ENCODE measurements at places on chromosomes 16 and 17. TPM values are rescaled to one million over a fixed set of nuclear protein-coding genes. Genes with fewer than 3 reads are reported as not detected.
A peak's percentile ranks its signal among the peaks of the same experiment; 100 is the strongest.

GRCh38 chr17:50267074-50267841, 7.0 kb upstream of the TMEM92 start:
- no peak for ATAC-seq

ANKRD40CL gene
- total RNA-seq = not detected

GRCh38 chr16:71467810-71468209, 5.8 kb upstream of the ZNF23 start:
- peak; percentile 29 for ATAC-seq

DNA sequence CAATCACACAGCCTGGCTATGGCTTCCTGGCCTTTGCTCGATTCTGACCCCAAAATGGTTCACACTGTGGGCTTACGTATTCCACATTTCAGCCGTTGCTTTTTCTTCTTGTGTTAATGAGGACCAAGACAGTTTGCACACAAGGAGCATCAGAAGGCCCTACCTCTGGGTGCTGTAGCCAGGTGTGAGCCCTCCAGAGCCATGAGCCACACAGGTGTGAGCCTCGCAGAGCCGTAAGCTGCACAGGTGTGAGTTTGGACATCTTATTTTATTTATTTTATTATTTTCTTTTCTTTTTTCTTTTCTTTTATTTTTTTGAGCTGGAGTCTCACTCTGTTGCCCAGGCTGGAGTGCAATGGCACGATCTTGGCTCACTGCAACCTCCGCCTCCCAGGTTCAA, 70.6 kb downstream of the LMF1 start:
- peak; percentile 23 for ATAC-seq

DNA sequence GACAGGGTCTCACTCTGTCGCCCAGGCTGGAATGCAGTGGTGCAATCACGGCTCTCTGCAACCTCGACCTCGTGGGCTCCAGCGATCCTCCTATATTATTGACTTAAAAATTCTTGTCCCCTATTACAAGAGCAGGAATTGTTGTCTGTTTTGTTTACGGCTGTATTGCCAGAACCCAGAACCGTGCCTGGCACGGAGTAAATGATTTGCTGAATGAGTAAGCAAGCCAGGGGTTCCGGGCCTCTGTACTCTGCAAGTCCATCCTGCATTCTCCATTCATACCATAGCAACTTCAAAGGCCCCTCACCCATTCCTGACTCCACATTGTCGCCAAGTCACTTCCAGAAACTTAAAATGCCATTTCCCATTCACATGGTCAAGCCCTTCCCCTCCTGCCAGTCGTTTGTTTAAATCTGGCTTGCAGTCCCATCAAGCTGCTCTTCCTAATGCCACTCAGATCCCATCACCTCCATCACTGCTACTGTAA, 6.9 kb downstream of the ADCY9 start:
- no peak for ATAC-seq

DOK4 gene
- total RNA-seq = 25.0 TPM

ABR gene
- total RNA-seq = 94.5 TPM

GRCh38 chr16:16014329-16015224, 65.2 kb downstream of the ABCC1 start:
- no peak for ATAC-seq

ABCA9 gene
- 1.3 TPM for total RNA-seq

GRCh38 chr16:49641250-49641649, 214.7 kb downstream of the ZNF423 start:
- no peak for ATAC-seq

DNA sequence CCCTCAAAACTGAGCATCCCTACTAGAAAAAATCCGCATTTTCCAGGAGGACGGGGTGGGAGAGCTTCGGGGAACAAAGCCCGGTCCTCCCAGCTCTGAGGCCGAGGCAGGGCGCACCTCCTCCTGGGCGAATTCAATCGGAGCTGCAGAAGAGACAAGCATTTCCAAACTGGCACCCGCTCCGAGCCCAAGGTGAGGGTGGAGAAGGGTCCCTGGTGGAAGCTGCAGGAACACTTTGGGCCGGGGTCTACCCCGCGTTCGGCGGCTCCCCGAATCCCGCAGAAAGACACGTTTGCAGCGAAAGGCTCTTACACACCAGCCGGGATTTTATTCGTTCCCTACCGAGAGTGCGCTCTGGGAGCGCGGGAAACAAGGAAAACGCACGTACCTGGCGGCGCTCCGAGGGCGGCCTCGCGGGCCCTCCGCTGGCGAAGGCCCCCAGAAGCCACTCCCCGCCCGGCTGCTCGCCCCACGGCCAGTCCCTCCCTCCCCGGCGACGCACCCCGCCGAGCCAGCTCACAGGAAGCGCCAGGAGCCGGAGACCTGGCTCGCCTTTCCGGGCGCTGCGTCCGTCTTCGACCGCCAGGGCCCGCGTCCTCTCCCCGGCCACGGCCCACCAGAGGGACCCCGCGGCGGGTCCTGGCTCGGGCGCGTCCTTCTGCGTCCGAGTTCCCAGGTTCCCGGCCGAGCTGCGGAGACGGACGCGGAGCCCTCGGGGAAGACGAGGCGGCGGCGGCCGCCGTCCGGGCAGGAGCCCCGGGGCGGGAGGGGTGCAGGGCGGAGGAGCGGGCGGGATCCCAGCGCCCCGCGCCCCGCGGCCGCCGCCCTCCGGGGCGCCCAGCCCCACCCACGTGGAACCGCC, 49.8 kb upstream of the BAHCC1 start:
- ATAC-seq = peak; percentile 70

GRCh38 chr16:64153718-64154117, 968.1 kb downstream of the CDH11 start:
- ATAC-seq = peak; percentile 62

- no peak for ATAC-seq
Measured at GRCh38 chr16:12113523-12114345, 137.2 kb downstream of the SNX29 start.

- no peak for ATAC-seq
Measured at GRCh38 chr16:10548404-10548803, 32.0 kb downstream of the EMP2 start.

KCNJ2 gene
- total RNA-seq = 7.5 TPM

- no peak for ATAC-seq
Measured at GRCh38 chr16:57970970-57971369, at the start of gene CNGB1. TSS of gene CNGB1 (minus strand) at chr16:57971128. CDS start at chr16:57967286, 3,842 bp downstream.

- ATAC-seq = no peak
Measured at GRCh38 chr17:29233301-29233700, 13.4 kb upstream of the CRYBA1 start.

- no peak for ATAC-seq
Measured at GRCh38 chr17:76812263-76812662, 55.9 kb upstream of the MGAT5B start.

DNA sequence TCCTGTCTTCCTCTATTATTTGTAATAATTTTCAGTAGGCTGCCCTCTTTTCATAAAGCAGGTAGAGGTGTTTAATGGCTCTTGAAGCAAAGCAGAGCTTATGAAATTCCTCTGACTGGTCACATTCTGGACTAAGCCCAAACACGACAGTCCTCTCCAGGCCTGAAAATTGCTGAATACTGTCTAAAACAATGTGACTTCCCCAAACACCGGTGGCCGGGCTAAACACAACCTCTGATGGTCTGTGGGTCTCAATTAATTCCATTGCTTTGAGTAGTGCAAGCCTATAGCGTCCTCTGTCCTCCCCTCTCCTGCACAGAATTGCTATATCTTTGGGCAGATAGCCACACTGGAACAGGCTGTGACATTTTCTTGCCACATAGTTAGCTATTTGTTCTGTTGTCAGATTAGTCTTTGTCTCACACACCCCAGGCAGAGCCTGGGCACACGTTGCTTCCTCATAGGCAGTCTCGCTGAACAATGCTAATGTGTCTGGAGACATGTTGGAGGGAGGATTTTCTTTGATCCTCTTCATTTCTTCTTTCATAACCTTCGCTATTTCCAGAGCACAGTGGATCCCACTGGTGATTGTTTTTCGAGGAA, 10.8 kb upstream of the SLFN12L start:
- peak; percentile 71 for ATAC-seq

DNA sequence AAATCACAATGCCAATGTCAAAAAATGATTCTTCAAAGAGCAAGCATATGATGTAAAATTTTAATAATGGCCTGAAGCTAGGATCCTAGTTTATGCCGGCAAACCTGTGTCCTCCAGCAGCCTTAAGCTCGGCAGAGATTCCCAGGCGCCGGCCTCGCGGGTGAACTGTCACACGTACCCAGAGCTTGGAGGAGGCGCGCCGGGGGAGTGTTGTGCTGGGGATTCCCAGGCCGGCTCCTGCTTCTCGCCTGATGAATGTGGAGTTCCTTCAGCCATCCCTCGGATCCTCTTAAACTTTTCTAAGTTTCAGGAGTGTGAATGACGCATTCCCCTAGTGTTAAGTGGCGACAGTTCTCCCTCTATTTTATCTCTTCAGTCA, 19.1 kb upstream of the NTN1 start:
- no peak for ATAC-seq

GRCh38 chr16:85965125-85965524, 66.2 kb downstream of the IRF8 start:
- no peak for ATAC-seq

DNA sequence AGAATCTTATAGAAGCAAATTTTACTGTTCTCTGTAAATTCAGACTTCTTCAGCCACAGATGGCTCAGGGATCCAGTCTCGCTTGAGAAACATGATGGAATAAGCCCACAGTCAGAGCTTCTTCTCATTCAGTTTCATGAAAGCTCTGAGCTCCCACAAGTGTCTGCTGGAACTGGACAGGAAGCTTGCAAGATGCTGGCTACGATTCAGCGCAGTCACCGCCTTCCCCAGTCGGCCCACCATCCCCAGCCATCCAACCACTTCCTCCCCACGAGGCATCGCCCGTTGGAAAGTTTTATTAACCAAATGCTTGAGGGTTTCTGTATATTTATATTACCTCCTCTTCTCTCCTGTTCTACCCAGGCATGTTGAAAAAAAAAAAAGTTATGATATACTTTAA, 171.7 kb downstream of the ZFHX3 start:
- no peak for ATAC-seq

DNA sequence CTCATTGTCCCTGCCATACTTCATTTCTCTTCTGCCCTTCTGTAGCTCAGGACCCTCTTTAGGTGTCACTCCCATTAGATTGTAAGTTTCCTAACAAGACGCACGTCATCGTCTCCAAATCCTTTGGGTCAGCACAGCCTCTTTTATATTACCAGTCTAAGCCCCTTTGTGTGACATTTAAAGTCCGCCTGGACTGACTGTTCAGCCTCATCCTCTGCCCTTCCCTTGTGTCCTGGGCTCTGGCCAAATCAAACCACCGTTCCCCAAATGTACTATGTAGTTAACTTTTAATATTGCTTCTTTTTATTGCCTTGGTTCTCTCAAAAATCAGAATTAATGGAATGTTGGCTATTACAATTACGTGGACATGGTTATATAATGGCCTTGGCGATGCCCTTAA, 38.2 kb downstream of the PITPNC1 start:
- no peak for ATAC-seq

CHST6 gene
- total RNA-seq = 4.6 TPM

GRCh38 chr17:49146620-49147306, 14.2 kb downstream of the B4GALNT2 start:
- ATAC-seq = no peak

DNA sequence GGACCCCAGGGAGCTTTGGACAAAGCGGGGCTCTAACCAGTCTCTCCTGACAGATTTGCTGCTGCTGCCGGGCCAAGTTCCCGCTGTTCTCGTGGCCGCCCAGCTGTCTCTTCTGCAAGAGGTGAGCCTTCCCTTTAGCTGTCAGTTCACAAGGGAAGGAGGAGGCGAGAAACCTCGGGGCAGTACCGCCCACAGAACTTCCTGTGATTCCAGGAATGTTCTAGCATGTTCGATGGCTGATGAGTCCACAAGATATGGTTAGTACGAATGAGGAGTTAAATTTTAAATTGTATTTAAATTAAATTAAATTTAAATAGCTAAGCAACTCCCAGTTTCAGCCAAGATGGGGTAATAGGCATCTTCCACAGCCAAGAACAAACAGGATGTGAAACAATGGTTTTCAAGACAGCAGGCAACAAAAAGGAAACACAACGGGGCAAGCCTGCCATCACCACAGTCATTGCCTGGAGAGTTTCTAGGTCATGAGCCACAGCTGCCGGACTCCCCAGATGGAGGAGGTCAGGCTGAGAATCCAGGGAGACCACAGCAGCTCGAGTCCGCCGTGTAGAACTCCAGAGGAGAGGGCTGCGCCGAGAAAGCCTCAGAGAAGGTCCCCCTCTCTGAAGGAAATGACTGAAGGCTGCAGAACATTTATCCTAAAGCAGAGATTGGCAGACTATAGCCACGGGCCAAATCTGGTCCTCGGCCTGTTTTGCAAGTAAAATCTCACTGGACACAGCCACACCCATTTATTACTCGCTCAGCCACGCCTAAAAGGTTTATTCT, 9.5 kb upstream of the TCF25 start:
- peak; percentile 14 for ATAC-seq

DNA sequence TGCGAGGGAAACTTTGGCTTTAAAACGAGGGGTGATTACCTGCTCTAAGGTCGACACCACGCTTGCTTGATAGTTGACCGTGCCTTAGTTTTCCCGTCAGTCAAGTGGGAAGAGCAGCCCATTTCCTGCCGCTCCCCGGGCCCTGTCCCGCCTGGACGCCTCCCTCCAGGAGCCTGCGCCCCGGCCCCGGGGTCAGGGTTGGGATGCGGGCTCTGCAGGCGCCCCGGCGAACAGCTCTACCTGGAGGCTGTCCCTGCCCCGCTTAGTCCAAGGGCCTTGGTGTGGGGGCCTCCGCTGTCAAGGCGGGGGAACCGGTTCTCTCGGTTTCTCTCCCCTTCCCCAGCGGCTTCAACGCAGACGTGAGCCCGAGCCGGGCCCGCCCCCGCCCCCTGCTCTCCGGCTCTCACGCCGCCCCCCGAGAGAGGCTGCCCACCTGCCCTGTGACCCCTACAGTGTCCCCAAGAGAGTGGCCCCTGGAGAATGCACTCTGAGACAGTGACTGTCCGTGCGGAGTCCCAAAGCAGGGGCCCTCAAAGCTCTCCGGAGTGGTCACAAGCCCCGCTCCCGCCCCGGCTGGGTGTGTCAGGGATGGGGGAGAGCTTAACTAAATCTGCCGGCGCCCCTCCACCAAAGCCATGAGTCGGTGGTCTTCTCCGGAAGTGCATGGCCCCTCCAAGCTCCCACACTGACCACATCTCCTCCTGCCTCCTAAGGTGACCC, 117.4 kb upstream of the SMURF2 start:
- peak; percentile 6 for ATAC-seq

DNA sequence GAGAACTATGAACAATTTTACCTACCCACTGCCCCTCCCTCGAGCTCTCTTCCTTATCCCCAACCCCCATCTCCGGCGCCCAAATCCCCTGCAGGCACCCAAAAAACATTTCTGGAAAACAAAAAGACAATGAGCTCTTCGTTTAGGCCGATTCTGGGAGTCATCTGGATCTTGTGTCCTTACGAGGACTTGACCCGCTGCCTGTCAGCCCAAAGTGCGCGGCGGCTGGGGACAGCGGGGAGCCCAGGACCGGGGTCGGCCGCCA, 524 bp downstream of the STRADA start:
- ATAC-seq = no peak

TLCD3B gene
- total RNA-seq = 0.20 TPM
